ENCODE measurements at places on chromosomes 3 and 15. TPM values are rescaled to one million over a fixed set of nuclear protein-coding genes. Genes with fewer than 3 reads are reported as not detected.

Gene CYP1A2
- not detected for total RNA-seq

Gene SNX1
- 55.0 TPM for total RNA-seq

Gene IP6K1
- 29.6 TPM for total RNA-seq

Gene CNTN6
- total RNA-seq = 1.3 TPM

Gene GPR156
- total RNA-seq = 0.90 TPM

Gene XXYLT1
- total RNA-seq = 13.0 TPM

Gene ATP10A
- 4.4 TPM for total RNA-seq
